ENCODE measurements at places on chromosomes 2 and 18.

GRCh38 chr2:18630541-18630940 is 41.2 kb upstream of the NT5C1B start:
- no peak for DNase-seq

- DNase-seq: no peak
These were observed 73.4 kb upstream of the ATL2 start for GRCh38 chr2:38450509-38450908.

- DNase-seq: no peak
These were observed 49.9 kb upstream of the CYP1B1 start for GRCh38 chr2:38125842-38126241.

DNA sequence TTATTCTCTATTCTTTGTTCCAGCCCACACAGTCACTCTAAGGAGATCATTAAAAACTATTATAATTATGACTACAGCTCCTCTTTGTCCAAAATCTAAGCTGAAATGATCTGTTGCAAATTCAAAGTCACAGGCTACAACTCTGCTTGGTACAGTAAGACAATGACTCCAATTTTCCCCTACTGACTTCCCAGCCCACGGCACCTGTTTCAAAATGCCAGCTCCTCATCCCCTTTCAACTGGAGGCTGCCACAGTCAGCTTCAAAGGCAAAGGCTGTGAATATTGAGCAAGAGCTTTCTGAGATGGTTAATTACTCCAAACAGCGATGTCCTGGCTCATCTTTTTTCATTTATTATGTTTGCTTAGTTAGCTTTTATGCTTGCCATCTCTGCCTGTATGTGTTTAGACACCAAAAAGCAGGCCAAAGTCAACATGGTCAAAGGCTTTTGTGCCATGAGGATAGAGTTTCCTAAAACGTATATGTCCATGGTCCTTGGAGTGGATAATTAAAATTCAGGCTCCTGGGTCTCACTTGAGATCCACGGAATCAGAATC is 141.1 kb downstream of the DOCK10 start:
- no peak for DNase-seq

Data from amygdala (tissue), 56 donors.